ENCODE measurements at places on chromosomes 5 and 9. TPM values are rescaled to one million over a fixed set of nuclear protein-coding genes. Genes with fewer than 3 reads are reported as not detected.

Gene OR1L4
- total RNA-seq, result not detected

Gene LCN15
- total RNA-seq, result 0.05 TPM

Gene TMEFF1
- total RNA-seq, result 2.2 TPM

Gene NUTM2F
- not detected for total RNA-seq

Gene PTCD2
- total RNA-seq, result 13.0 TPM

Gene TTC16
- total RNA-seq, result 0.05 TPM

Gene KIF12
- 0.87 TPM for total RNA-seq

Gene MARCOL
- not detected for total RNA-seq

Gene PSD2
- 0.05 TPM for total RNA-seq

Gene PCDHGA11
- total RNA-seq, result 0.39 TPM

Gene UIMC1
- 37.1 TPM for total RNA-seq

Data from Panc1 (cell line).